ENCODE measurements at places on chromosomes 3 and 15.

DNA sequence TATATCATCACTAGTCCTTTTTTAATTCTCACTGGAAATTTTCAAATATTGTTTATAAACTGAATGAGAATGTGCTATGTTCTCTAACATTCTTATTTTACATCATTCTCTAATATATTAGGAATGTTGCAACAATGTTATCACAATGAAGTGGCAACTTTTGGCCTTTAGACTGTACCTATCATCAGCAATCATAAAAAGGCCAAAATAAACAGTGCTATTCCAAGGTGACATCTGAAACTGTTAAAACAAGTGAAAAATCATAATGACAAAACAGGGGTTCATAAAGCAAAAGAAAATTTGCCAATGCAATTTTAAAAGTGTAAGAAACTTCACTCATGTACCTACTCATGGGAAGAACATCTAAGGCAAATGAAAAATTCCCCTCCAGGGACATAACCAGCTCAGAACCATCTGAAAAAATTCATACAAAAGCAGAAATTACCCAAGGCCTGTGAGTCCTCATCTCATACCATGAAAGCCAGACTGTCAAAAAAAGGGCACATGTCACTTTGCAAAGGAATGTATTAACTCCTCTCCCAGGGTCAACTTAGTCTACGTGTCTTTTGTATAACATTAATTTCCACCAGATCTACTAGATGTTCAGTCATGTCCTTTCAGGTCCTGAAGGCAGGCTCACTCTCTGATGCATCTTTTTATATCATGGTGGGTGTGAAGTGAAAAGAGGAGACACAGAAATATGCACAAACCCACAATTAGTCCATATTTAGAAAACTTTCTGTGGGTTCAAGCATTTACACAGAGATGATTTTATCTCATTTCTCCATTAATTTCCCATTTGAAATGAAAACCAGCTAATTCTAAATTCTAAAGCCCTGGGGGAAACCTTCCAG, 211.9 kb downstream of the CBLB start:
- no peak for DNase-seq

DNA sequence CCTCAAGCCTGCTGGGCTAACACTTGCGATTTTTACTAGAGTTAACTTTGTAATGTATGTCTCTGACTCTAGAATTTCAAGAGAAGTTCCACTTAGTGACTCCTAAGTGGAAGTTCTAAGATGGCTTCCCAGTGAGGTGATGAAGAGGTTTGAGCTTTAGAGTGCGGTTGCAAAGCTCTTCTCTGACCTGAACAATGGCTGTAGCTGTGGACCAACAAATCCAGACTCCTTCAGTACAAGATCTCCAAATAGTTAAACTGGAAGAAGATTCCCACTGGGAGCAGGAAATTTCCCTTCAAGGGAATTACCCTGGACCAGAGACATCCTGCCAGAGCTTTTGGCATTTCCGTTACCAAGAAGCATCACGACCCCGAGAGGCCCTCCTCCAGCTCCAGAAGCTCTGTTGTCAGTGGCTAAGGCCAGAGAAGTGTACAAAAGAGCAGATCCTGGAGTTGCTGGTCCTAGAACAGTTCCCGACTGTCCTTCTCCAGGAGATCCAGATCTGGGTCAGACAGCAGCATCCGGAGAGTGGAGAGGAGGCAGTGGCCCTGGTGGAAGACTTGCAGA, 22.3 kb downstream of the WDR73 start:
- DNase-seq: no peak

DNA sequence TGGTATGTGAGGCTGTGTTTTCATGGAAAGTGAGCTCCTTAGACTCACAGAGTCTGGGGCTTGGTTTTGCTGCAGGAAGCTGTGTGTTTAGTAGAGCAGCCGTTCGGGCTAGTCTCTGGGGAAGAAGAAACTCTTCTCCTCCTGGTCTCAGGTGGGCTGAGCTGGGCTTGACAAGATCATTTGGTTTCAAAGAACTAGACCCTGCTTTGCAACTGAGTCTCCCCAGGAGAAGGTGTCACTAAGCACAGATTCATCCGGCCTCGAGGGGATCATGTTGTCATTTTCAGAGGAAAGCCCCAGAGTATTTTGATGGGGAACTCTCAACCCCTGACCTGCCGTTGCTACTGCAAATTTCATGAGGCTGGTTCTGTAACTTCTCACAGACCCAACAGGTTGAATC, 188.5 kb downstream of the FAM43A start:
- no peak for DNase-seq

- no peak for DNase-seq
Observed at GRCh38 chr3:161187046-161187445, 34.1 kb upstream of the NMD3 start.

- no peak for DNase-seq
Observed at GRCh38 chr15:75811626-75812025, 31.6 kb upstream of the UBE2Q2 start.

GRCh38 chr15:38687775-38688495, 123.3 kb upstream of the RASGRP1 start:
- DNase-seq: no peak

Data from Panc1 (cell line).